Pulmonary artery endothelial cell (primary cell): ENCODE measurements at places on chromosomes 6 and 20. TPM values are rescaled to one million over a fixed set of nuclear protein-coding genes. Genes with fewer than 3 reads are reported as not detected.
A peak's percentile ranks its signal among the peaks of the same experiment; 100 is the strongest.

The GTF2H4 gene
- 12.5 and 19.5 TPM in 2 replicates for total RNA-seq

The PAQR8 gene
- 4.2 and 7.5 TPM in 2 replicates for total RNA-seq

The MMUT gene
- total RNA-seq: 14.3 and 16.4 TPM in 2 replicates

The PAK5 gene
- not detected in 2 replicates for total RNA-seq

The CLPSL1 gene
- not detected in 2 replicates for total RNA-seq

The KCNK16 gene
- not detected in 2 replicates for total RNA-seq

The SLC26A8 gene
- under 0.01 TPM in 1 of 2 replicates, not detected in the other for total RNA-seq

The PRIM2 gene
- total RNA-seq: 22.0 and 37.0 TPM in 2 replicates

The SMLR1 gene
- total RNA-seq: not detected in 2 replicates

The TSPO2 gene
- not detected in 2 replicates for total RNA-seq

The SCRT2 gene
- not detected in 2 replicates for total RNA-seq

DNA sequence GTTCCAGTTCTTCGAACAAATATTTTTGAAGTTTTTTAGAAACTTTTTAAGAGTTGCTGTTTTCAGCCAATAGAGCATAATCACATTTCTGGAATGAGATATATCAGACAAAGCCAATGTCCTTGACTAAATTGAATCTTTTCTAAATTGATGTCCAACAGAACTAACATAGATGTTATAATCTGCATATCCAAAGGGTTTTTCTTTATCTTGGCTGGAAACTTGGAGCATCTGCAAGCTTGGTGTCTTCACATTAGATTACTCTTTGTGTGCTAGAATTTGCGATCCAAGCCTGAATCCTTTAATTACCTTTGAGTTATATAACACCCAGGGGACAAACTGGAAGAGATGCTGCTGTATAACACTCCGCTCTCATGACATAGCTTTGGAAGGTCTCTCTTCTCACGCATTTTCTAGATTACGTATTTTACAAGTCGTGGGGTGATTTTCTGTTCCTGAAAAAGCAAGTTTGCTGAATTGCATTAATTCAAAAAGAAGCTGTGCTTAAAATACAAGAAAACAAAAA is 64.4 kb upstream of the FUCA2 start:
- DNase-seq: no peak

DNA sequence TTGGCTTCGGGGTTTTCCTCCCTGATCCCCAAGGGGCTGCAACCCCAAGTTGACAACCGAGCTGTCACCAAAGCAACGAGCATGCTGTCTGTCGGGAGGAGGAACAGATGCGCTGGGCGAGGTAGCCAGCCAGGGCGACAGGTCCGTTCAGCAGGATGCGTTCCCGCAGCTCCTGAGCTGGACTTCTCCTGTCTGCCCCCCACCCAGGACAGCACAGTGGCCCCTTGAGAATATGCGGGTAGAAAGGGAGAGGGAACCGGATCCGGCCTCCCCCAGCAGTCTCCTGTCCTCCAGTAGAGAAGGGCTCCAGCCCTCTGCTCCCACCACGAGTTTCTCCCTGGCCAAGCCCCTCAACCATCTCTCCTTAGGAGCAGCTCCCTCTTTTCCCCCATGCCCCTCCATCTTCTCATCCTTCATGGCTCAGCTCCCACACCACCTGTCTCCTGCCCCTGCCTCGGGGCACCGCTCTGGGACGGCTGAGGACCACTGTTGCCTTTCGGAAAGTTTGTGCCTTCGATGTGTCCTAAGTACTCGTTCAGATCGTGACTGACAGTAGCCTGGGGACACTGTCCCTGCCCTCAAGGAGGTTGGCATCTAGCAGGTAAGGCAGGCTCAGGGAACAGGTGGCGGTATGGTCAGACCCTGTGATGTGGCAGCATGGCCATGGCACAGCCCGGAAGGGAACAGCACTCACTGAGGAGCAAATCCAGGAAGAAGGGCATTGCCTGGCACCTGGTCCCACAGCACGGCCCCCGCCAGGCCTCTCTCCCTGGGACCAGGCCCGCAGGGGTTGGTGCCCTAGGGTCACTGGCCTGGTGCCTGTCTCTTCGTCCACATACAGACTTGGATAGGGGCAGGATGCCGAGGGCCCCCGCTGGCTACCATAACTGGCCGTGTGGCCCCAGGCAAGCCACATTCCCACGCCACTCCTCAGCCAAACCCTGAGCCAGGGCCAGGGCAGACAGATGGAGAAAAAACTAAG is 96.3 kb downstream of the ASXL1 start:
- DNase-seq: no peak

GRCh38 chr6:37339741-37340638 is 13.8 kb upstream of the RNF8 start:
- no peak for DNase-seq

DNA sequence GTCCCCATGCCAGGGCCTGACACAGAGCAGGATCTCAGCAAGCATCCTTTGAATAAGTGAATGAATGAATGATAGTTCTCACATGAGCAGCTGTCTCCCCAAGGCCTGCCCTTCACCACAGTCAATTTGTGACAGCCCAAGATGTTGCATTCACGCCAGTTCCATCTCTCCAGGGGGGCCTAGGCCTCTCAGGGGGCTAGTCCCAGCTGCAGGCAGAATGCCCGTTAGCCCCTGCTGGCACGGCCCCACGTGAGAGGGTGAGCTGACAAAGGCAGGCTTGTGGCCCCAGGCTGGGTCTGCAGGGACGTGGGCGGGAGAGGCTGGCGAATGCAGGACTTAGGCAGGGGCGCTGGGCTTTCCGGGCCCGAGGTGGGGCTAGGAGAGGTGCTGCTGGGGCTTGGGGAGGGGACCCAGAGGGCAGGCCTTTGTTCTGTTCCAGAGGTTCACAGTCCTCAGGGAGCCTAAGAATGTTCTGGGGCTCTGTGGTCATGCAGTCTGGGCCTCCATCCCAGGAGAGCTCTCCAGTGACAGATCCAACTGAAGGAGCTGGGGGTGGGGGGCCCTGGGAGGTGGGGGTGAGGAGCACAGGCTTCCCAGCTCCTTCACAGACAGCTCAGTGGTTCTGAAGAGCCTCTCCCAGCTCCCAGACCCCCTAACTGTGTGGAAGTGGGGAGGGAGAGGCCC is 30.5 kb upstream of the TLDC2 start:
- no peak for DNase-seq

GRCh38 chr6:130872250-130873095 is 45.3 kb downstream of the SMLR1 start:
- DNase-seq: no peak

- DNase-seq: peak; percentile 81
Observed at GRCh38 chr20:10857352-10858070, 183.7 kb upstream of the JAG1 start.

- DNase-seq: no peak
Observed at GRCh38 chr20:15179781-15180180, 842.4 kb upstream of the FLRT3 start.

DNA sequence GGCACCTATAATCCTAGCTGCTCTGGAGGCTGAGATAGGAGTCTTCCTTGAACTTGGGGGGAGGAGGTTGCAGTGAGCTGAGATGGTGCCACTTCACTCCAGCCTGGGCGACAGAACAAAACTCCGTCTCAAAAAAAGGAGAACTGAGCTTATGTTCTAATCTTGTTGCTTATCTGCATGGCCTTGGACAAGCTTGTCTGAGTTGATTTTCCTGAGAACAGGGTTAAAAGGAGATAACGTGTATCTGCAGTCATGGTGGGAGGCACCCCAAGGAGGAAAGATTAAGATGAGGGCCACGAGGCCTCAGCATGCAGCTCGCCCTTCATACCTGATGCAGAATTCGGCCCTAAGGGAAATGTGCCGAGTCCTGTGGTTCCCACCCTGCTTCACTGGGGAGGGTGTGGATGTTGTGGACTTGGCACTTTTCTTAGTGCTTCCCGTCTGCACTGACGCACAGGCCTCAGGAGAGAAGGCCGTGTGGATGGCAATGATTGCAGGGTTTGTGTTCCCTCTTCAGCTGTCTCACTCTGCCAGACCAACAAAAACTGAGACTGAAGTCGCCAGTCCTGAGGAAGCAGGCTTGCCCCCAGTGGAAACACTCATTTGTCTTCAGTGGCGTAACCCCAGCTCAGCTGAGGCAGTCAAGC is 56.3 kb downstream of the EZR start:
- no peak for DNase-seq

GRCh38 chr6:49966334-49966733 is 2.4 kb upstream of the DEFB114 start:
- no peak for DNase-seq

- no peak for DNase-seq
Observed at GRCh38 chr6:116217069-116217468, 36.8 kb downstream of the TSPYL4 start.

DNA sequence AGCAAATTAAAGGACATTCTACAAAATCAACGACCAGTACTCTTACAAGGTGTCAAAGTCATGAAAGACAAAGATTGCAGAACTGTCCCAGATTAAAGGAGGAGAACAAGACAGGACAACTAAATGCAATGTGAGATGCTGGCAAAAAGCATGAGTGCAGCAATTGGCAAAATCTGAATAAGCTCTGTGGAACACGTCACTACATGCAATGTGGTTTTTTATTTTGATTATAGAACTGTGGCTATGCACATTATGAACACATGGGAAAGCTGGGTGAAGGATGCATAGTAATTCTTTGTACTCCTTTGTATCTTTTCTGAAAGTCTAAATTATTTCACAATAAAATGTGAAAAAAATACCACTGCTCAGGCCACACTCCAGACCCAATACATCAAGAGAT is 509.4 kb downstream of the KIF16B start:
- no peak for DNase-seq

DNA sequence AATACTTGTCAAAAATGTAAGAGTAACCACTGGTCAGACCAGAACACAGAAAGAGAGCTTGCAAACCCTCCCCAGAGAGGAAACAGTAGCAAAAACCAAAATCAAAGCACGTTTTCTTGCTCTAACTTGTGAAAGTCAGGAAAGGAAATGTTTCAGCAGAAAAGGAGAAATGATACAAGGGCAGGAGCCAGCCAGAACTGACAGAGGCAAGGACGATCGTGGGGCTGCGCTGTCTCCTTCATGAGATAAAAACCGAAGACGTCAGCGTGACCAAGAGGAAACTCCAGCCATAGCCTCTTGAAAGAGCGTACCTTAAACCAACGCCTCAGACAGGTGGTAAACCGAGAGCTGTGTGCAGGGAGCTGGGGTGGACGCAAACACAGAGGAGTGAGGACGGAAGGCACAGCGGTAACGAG is 27.5 kb downstream of the LAMA5 start:
- DNase-seq: no peak

DNA sequence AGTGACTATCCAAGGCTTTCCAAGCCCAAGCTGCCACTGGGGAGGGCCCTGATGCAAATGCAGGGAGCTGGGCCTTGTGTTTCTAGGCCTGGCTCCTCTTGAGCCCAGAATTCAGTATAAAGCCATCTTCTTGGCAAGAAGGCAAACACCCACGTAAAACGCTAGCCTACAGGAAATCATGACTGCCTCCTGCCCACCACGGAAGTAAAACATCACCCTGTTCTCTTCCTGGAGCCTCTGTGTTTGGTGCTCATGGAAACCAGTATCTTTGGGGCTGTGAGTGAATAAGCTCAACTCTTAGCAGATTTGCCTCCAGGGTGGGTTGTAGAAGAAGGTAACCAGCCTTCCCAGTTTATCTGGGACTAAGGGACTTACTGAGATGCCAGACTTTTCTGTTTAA is 271.0 kb downstream of the ZNF217 start:
- DNase-seq: no peak

GRCh38 chr6:108902382-108902792 is 54.2 kb downstream of the ARMC2 start:
- peak; percentile 78 for DNase-seq

GRCh38 chr6:138487102-138487604 is 12.1 kb downstream of the NHSL1 start:
- no peak for DNase-seq

DNA sequence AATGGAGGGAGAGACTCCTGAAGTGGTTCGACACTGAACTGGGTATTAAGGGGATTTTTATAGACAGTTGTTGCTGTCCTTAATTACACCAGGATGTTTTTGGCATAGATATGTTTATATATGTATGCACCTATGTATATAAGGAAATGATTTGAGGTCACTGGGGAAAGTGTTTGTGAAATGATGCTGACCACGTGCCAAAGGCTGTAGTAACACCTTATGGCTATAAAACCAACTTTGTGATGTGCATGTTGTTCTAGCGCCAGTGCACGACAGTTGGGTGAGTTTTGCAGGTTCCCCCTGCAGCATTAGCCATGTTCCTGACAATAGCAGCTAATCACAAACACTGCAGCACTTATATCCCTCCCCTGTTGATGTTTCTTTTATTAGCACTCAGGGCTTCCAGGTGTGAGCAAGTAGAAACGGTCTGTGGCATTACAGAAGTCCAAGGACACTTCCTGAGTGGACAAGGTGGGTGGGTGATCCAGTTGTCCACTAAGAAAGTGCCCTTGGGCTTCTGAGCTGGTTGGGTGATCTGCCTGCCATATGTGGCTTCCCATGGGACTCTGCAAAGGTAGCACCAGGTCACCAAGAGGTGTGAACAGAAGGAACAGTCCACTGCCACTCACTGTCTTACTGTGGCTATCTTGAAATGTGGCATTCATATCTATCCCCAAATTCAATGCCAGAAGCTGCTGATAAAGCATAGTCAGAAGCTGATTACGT is 63.0 kb upstream of the RBM24 start:
- DNase-seq: no peak

DNA sequence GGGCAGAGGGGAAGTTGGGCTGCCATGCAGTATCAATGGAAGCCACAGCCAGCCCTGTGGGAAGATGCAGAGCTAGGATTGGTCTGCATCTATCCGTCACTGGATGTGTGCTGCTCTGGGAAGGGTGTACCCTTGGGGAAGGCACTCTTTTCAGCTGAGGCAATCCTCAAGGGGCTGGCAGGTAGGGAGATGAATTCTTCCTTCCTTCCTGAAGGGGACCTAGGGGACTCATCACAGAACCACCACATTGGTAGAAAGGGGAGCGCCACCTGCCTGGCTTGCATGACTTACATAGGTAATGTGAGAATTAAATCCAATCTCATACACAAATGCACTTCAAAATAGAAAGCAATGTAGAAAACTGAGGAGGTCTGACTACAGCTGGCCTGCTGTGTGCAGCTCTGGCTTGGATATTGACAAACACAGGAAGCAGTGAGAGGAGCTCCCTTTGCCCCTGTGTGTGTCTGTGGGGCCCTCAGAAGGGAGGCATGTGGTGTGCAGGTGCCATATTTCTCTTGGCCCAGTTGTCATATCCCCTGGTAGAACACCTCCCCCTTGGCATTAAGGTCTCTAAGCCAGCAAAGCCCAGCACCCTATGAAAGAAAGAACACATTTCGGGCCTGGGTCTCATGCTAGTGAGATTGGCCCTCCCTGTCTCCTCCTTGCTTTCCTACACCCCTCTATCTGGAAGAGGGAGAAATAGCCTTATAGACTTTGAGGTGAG is 260.3 kb upstream of the MOCS1 start:
- no peak for DNase-seq

DNA sequence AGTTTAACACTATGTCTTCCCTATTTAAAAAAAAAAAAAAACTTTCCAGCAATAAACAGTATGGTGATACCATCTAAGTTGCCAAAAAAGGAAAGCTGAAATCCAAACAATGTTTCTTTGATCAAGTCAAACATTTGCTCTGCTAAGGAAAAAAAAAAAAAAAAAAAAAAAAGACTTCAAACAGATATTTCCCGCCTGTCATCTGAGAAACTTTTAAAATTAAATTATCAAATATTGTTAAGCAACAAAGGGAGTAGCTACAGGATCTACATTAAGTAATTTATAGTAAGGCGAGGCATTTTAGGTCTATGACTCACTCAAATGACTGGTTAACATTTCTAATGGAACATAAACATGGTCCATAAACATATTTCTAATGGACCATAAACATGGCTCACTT is 121.2 kb downstream of the DST start:
- no peak for DNase-seq

- no peak for DNase-seq
Observed at GRCh38 chr6:27811451-27811772, 100.8 kb downstream of the OR2B2 start.
